ENCODE measurements at places on chromosomes 7 and 10.

DNA sequence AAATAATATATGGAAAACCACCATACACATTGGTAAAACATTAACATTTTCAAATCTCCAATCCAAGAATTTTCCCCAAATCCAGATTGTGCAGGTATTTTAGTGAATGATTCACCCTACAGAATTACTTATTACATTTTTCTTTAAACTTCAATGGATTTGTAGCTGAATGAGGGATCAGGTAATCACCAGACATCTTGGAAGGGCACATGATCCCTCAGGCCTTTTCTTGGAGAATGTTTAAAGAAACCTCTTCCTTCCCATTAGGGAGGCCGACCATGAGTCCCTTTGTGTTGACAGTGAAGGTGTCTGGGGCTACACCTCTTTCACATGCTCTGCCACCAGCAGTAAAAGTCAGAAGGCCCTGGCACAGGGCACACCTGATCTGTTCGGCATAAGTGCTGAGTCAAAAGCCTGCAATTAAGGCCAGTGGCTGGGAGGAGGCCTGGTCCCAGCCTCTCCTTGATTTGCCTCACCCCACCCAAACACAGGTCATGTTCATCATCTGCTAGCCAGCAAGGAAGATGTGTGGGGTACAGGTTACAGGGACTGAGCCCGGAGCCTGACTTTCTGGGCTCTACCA, 207.7 kb downstream of the SNX10 start:
- no peak for DNase-seq

- no peak for DNase-seq
Measured at GRCh38 chr10:14564268-14564744, 210.4 kb downstream of the FAM107B start.

GRCh38 chr10:114181971-114182370, 2.8 kb downstream of the TDRD1 start:
- DNase-seq, result no peak

DNA sequence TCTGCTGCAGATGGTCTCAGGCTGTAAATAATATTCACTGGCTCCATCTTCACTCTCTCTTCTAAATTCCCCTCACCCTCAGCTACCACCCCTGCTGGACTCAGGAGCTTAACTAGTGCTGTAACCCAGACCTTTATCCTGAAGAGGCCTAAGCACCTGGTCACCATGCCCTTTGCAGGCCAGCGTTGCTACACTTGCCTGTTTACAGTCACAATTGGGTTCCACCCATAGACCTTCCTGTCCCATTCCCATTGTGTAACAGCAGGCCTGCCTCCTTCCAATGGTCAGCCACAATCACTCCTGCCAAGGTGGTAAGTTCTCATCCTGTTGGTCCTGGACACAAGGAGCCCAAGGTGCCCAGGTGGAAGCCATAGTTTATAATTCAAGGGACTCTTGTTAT, 85.9 kb upstream of the IFRD1 start:
- DNase-seq, result no peak

DNA sequence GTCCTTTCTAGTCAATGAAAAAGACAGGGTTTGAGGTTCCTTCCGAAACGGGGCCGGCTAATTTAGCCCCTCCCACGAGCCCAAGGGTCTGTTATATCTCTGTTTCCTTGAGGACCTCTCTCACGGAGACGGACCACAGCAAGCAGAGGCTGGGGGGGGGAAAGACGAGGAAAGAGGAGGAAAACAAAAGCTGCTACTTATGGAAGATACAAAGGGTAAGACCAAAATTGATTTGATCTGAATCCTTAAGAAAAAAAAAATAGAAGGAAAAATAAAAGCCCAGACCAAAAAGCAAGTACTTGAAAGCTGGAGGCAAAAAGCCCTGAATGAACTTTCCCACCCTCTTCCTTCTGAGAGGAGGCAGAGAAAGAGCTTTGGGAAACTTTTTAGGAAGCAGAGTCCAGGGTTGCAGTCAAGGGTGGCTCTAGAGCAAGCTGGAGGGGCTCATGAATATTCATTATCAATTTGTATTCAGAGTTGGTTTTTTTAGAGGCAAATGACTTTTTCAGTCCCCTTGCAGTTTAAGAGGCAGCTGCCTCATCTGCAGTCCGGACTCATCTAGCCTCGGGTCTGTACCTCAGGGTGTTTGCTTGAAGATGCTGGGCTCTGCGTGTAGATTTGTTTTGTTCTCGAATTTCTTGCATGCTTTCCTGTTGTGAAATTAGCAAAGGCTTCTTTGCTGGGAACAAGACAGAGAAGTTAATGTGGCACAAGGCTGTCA, at the start of gene ENTPD1:
Gene ENTPD1 (plus strand): TSS at position 123 of the 721 bp plus-strand sequence. CDS start 77 bp downstream, at position 200.
- no peak for DNase-seq

- no peak for DNase-seq
Measured at GRCh38 chr7:43042302-43042701, 70.1 kb upstream of the HECW1 start.

GRCh38 chr7:156074084-156074483, 261.8 kb upstream of the SHH start:
- peak; percentile 36 for DNase-seq

DNA sequence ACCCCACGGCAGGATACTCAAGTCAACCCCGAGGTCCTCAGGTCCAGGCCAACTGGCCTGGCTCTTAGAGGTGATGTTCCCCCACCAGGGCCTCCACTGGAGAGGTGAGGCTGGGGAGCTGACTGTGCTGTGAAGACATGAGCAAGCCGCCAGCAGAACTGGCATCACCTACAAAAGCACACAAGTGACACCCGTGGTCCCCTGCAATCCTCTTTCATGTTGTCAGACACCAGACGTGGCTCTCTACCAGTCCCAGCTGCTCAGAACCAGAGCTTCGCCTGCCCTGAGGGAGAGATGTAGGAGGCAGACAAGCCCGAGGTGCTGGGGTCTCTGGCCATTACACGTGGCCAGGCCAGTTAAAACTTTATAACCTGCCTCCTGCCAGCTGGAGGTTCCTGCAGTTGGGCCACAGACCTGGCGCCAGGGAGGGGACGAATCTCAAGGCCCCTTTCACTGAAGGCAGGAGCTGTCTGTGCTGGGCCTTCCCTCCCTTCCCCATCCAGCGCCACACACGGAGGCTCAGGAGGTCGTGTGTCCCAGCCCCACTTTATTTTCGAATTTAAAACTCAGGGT, 2.2 kb downstream of the COMTD1 start:
- DNase-seq, result no peak

DNA sequence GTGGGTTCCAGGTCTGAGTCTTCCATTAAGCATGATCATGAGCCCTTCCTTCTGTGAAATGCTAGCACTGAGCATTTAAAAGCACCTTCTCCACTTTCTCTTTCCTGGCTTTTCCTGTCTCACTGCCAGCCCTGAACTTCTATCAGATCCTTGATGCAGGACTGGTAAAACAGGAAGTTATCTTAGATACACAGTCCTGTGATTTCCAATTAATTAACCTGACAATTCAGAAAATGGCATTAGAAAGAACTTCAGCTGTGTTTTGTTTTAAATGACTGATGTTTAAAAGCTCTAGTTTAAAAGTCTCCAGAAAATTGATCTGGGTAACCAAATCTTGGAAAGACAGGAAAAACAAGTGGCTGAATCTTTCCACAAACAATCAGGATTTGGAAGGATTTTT, 79.0 kb upstream of the MACROH2A2 start:
- no peak for DNase-seq

DNA sequence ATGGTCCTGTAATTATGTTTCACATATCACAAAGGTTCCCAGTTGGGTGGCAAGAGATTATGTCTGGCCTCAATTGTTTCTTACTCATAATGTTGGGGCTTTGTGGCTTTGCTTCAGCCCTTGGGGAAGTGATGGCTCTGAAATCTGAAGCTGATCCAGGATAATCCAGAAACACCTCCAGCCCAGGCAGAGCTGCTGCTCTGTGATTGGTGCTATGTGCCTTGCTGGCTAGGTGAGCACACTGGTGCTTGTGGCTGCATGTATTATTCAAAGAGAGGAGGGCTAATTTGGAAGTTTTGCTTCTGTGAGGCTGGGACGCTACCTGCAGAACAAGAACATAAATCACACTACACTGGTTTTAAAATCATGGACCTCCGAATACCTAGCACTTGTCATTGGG, 346.6 kb upstream of the MGMT start:
- DNase-seq, result no peak

DNA sequence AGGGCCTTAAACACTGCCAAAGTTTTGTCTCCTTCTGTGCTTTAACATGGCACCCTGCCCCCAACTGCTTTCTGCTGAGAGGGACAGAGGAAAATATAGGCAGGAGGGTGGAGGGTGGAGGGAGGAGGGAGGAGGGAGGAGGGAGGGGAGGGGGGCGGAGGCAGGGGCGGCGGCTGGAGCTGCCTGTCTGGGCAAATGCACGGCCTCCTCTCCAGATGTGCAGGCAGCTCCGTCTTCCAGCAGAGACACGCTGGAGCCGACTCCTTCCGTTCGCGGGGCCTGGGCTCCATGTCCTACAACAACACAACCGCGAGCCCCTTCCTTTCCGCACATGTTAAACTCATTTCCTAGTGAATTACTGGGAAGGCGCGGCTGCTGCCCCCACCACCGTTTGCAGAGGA, 14.2 kb downstream of the EBF3 start:
- DNase-seq, result no peak

DNA sequence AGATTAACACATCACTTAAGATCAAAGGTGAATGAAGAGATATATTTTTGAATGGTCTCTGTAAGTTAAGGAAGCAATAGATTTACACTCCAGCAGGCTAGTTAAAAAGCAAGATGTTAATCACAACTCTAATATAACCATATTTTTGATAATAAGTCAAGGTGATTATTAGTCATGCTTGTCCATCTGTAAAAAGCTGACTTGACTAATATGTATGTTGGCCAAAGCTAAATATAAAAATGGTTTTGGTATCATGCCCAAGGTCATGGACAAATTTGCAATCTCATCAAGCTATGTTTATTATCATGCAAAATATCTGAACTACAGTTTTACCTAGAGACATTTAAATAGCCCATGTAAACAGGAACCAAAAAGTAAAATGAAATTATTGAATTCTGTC, 102.6 kb upstream of the CSTF2T start:
- no peak for DNase-seq

DNA sequence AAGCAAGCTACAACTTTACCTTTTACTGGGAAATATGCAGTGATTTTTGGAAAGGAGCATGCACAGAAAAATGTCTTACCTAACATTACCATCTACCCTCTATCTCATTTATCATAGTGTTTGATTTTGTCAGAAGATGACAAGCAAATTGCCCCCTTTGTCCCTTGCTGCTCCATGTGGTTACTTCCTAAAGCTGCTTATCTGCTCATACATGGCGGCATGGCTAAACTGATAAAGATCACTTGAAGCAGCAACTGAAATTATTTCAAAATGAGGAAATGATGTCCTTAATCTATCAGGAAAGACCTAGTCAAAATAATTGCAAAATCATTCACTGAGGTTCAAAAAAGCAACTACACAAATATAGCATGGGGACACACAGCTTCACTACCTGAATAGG, 1198.5 kb upstream of the SORCS1 start:
- DNase-seq, result no peak

DNA sequence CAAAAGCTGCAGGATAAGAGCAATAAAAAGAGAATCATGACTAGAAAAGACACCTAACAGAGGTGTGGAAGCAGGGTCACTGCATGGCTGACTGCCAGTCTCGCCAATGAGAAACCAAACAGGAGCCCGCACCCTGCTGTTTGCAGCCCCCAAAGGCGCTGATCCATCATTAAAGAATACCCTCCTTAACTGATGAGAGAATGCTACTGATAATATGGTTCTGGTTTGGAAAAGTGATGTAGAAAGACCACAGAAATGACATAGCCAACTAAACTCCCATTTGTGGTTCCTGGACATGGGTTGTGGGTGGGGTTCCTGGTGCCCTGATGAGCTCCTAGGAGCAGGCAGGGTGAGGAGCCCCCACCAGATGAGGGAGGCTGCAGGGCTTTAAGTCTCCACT, 207.4 kb downstream of the TNS3 start:
- no peak for DNase-seq

GRCh38 chr10:32373496-32373895, 26.5 kb upstream of the EPC1 start:
- no peak for DNase-seq

DNA sequence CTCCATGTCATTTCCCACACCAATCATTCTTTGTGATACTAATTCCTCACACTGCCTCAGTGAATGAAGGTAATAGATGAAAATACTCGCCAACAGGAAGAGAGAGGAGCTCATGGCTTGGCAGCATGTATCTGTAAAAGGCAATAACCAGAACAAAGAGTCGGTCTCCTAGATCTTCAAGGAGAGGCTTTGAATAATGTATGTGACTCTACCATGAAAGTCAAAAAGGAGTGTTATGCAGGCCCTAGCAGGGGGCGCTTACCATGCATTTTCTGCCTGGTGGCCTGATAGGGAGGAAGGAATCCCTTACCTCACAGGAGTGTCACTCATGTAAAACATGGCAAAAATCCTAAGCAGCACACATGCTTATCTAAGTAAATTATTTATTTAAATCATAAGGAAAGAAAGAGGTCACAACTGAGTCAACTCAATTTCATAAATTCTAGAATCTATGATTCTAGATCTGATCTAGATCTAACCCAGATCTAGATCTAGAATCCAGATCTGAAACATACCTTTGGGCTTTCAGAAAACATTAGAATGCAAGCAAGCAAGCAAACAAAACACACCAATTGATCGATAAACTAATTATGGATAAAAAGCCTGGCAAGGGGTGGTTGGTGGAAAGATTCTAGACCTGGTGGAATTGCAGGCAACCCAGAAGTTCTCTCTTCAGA, 226.3 kb upstream of the KLF6 start:
- DNase-seq, result no peak

GRCh38 chr10:17660921-17661320, 17.0 kb downstream of the STAM start:
- DNase-seq, result no peak

GRCh38 chr7:128410451-128410753, 620 bp upstream of the IMPDH1 start:
- no peak for DNase-seq

GRCh38 chr10:102682416-102682815, 31.8 kb downstream of the ARL3 start:
- DNase-seq, result no peak

DNA sequence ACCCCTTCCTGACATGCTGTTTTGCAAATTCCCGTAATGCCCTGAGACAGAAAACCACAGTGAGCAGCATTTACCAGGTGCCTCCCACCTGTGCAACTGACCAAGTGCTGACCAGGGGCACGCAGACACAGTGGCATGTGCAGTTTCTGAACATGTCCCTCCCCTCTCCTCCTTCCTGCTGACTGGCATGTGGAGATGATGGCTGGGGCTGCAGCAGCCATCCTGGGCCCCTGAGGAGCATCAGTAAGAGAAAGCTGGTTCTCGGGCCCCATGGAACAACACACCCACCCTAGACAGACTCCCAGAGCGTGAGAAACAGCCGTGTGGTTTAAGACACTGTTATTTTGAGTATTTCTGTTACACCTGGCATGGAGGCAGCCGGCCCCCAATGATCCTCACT, 66.2 kb upstream of the PDGFA start:
- DNase-seq, result no peak

- no peak for DNase-seq
Measured at GRCh38 chr7:75872073-75872782, 6.6 kb upstream of the RHBDD2 start.

GRCh38 chr7:139044813-139045794, 9.3 kb upstream of the ZC3HAV1L start:
- DNase-seq, result no peak
